KG1 (cell line): ENCODE measurements at places on chromosomes 11 and 22.

DNA sequence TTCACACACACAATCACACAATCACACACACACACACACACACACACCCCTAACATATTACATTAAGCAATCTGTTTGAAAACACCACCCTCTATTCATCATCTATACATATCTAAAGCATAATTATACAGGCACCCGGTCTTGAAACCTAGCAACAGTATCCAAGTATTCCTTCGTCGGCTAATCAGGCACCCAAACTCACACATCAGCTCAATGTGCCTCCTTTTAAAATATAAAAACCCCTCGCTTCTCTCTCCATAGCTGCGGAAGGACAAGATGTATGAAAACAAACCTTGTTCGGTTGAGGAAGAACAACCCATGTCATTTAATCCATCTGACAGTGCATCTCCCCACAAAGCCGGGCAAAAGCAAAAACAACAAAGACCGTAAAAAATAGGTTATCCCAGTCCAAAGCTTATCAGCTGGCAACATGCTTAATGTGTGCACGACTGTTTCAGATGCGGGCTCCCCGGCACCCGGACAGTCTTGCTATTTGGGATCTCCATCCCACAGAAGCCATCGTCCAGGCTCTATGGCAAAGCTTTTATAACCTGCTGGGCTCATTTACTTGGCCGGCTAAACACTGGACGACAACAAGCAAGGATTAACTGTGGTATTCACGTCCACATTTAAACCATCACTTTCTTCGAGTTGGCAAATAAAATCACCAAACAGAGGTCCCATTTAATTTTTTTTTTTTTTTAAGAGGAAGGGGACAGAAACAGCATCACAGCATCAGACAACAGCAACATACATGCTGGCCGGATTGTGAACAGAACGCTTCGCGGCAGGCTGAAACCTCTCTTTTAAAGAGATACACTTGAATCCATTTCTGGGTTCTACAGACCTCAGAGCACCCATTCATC lies 365.5 kb downstream of the SHANK2 start:
- DNase-seq, result no peak

- no peak for DNase-seq
These were observed 42.9 kb upstream of the AKIP1 start for GRCh38 chr11:8867931-8868631.

GRCh38 chr11:66745356-66746235 lies 16.6 kb upstream of the SPTBN2 start:
- no peak for DNase-seq

DNA sequence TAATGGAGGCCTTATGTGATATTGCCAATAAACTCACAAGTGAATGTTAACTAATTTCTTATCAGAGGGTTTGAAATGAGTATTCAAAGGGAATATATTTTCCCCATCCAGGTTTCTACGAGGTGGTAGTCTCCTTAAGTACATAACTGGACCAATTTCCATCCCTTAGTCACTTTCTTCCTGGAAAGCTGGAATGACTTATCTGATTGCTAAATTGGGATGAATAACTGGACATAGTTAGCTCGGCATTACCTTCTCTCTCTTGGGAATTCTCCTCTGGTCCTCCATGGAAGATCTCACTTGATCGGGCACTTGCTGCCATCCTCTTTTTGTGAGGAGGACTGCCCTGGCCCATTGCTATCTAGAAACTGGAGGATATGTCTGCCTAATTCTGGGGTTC lies 109.1 kb downstream of the TRPC6 start:
- no peak for DNase-seq

GRCh38 chr22:37697538-37697835 lies 639 bp downstream of the TRIOBP start:
- no peak for DNase-seq

DNA sequence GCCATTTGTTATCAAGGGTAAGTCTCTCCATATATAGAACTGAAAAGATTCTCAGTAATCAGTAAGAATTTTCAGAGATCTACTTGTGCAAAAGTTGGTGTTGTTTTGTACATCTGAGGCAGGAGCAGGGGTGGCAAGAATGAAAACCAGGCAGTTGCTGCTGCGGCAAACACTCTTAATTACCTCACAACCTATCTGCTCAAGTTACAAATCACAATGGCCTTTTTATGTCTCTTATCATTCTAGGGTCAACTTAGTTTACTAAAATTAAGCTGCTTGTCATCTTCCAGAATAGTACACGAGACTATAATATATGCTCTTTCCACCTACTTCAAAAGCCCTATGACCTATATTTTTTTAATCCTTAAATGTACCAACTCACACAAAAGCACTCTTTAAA lies 14.3 kb upstream of the FSHB start:
- DNase-seq, result no peak

DNA sequence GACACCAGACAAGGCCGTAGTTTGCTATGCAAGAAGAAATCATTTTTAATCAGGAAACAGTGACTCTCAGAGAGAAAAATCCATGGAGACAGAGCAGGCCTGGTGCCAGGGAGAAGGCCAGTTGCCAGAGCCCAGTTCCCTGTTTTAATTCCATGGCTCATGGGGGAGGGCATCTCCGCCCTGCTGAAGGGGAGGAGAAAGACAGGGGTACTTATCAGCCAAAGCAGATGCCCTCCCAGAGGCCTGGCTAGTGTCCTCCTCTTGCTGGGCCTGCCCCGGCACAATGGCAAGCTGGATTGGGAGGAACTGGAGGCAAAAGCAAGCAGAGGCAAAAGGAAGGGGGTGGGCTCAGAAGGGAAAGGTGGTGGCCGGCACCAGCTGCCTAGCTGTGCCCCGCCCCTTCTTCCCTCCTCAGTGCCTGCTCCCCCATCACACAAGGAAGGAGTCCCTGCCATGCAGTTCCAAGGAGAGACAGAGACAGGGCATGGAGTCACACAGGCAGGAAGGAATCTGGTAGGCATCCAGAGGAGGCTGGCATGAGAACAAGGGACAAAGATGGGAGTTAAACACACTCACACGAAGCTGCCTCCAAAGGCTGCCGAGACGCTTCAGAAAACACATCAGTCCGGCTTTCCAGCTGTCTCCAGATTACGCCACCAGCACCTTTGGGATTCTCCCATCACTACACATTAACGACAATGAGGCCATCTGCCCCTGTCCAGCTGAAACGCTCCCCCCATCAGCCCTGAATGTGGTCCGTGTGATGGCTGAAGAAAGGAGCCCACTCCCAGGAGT lies 591.8 kb downstream of the BUD13 start:
- DNase-seq, result no peak

GRCh38 chr22:37215890-37216289 lies 3.6 kb upstream of the SSTR3 start:
- DNase-seq, result no peak

- no peak for DNase-seq
These were observed 20.9 kb downstream of the KREMEN1 start for GRCh38 chr22:29093501-29094300.

- DNase-seq, result no peak
These were observed 3.3 kb downstream of the MUC6 start for GRCh38 chr11:1033016-1033798.

GRCh38 chr11:1487091-1487850 lies 692 bp upstream of the MOB2 start:
- DNase-seq, result no peak

DNA sequence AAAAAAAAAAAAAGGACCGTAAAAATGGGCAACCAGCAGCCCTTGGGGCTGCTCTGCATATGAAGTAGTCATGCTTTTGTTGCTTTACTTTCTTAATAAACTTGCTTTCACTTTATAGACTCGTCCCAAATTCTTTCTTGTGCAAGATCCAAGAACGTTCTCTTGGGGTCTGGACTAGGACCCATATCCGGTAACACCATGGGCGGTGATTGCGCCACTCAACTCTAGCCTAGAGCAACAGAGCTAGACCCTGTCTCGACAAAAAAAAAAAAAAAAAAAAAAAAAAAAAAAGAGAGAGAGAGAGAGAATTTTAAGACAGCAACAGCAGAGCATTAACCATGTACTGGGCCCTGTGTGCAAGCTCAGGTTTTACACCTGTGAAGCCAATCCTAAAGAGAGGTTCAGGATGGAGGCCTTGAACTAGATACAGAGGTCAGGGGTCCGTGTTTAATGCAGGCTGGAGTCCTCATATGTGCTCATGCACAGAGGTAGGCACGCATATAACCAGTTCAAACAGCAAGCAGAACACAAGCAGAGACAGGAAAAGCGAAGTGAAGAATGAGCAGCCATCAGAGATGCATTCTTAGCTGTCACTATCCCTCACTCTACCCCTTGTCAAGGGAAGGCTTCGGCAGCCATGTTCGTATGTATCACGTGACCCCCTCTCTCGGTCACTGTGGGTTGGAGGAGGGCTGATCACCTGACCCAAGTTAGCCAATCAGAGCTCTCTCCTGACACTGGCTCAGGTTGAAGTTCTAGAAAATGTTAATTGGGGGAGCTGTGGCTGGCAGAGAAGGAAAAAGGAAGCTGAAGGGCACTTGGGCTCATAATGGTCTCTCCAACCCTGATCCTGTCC lies 16.7 kb upstream of the SYT12 start:
- DNase-seq, result no peak

DNA sequence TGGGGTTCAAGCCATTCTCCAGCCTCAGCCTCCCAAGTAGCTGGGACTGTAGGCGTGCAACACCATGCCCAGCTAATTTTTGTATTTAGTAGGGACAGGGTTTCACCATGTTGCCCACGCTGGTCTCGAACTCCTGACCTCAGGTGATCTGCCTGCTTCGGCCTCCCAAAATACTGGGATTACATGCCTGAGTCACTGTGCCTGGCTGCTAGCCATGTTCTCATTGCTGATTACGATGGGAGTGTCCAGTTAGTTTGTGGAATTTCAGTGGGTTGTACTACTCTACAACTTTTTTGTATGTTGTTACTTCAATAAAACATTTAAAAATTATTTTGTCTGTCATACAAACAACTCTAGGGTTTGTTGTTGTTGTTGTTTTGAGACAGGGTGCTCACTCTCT lies 4.8 kb upstream of the VPS11 start:
- no peak for DNase-seq

- no peak for DNase-seq
These were observed 20.5 kb downstream of the GAL start for GRCh38 chr11:68704887-68705286.

DNA sequence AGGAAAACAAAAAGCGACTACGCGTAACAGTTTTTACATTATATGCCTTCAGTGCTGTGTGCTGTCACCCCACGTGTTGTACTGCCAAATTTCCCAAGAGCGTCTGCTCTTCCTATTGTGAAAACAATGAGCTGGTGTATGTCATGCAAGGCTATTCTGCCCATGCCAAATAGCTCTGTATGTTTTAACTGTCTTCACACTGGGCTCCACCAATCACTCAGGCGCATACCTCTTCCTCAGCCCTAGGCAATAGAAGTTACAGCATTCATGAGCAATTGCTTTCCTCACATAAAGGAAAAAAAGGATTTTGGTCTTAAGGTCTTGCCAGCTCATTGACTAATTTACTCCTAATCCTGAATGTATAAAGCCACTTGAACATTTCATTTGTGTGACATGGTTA lies 606.8 kb downstream of the NTM start:
- DNase-seq, result no peak

DNA sequence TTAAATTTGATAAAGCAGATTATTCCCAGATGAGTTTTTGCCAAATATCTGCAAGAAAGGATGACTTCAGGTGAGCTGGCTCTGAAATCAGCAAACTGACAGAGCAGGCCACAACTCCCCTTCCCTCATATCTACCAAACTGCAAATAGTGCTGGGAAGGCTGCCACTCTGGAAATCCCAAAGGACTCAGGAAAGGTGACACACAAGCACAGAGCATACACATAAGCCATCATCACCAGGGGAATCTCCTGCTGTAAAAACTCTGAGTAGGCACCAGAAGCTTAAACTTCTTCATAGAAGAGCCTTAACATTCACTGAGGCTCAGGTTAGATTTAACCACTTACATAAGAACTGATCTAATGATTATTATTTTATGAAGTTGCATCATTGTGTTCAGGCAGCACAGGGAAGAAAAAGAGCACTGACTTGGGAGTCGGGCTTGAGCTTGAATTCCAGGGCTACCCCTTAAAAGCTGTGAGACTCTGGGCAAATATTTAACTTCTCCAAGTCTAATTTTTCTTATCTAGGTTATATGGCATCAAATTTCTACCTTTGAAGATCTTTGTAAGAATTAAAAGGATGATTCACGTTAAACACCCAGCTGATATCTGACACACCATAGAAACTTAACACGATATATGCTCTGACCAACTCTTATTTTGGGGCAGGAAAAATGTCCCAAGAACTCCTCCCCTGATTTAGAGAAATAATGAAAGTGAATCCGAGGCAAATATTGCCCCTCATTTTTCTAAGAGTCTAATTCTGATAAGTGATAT lies 15.0 kb downstream of the SYTL2 start:
- no peak for DNase-seq

GRCh38 chr22:45672564-45673481 lies 1.2 kb downstream of the ATXN10 start:
- DNase-seq, result no peak

GRCh38 chr11:79068356-79068755 lies 372.5 kb downstream of the TENM4 start:
- DNase-seq, result no peak

DNA sequence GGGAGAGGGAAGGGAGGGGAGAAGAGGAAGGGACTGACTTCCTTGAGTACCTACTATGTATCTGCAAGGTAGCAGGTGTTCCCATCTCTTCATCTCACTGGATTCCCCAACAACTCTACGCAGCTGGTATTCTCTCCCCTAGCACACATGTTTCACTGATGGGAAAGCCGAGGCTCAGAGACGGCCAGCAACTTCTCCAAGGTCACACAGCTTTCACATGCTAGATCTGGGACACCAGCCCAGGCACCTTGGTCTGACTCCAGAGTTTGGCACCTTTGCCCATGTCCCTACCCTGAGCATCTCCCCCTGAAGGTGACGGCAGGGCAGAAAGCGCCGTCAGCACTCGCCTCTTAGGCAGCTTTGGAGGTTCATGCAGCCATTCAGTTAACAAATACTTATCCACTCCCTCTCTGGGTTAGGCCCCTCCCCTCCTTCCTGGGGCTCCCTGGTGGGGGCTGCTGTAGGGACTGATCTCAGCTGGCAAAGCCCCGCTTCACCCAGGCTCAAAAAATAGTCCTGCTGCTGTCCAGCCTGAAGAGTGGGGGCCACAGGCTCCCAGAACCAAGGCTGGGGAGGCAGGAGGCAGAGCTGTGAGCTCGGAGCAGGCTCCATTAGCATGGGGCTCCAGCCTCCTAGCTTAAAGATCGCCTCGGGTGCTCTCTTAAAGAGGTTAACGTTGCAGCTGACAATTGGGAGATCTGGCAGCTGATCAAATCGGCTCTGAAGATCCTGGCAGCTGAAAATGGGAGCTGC lies 79.4 kb downstream of the IGLL1 start:
- DNase-seq, result no peak
